Activated CD4-positive, alpha-beta T cell treated with anti-CD3 and anti-CD28 coated beads for 36 hours (primary cell): ENCODE measurements at places on chromosomes 7 and 10.

- no peak overlapping the region for H3K27ac ChIP-seq
- H3K27me3 ChIP-seq = no peaks in the 10 kb centered on the region
- H3K4me1 ChIP-seq = no peaks in the 10 kb centered on the region
- H3K4me3 ChIP-seq = no peak overlapping the region
These were observed 1085.4 kb upstream of the SORCS1 start for GRCh38 chr10:108249940-108250339.

DNA sequence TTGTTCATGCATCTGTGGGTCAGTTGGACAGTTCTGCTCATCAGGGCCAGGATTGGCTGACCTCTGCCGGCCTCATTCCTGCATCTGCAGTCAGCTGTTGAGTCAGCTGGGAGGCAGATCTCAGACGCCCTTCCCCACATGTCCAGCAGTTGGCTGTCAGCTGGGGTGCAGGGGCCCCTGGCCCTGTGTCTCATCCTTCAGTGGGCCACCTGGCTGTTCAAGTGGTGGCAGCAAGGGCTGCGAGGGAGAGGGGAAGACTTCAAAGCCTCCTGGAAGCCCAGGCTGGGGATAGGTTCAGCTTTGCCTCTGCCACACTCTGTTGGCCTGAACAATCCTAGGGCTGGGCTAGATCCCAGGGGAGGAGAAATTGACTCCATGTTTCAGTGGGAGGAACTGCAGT, 33.2 kb downstream of the TACR2 start:
- H3K4me3 ChIP-seq = no peak overlapping the region
- H3K27ac ChIP-seq = no peak overlapping the region
- peaks cover 70% of the 10 kb centered on the region for H3K36me3 ChIP-seq

DNA sequence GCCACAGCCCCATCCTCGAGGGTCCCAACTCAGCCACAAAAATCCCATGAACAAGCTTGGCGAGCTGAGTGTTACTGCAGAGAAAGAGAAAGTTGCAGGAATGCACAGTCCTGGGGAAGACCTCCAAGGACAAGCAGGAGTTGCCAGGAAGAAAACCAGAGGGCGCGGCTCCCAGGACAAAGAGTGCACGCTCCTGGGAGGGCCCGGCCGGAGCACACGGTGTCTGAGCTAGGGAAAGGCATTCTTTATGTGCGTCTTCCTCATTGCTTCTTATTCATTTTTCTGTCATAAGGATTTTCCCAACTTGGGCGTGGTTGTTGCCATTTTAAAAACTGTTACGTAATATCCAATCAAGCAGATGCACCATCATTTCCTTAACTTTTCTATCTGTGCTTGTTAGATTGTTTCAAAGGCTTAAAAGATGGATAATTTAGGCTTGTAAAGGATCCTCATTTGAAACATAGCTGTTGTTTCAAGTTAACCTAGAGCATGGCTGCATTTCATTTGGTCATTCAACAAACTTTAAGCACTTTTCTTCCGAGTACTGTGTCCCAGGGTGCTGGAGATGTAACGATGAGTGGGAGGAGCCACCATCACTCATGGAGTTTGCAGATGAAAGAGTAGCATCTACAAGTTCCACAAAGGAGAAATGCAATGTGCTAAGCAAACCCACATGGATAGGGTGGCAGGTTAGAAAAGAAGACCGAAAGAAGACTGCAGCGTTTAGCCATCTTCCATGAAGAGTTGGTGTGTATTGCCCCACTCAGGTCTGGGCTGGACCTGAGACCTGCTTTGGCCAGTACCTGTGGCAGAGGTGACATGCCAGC, 5.6 kb upstream of the CNPY1 start:
- no peak overlapping the region for H3K4me3 ChIP-seq
- H3K27ac ChIP-seq = no peak overlapping the region
- no peaks in the 10 kb centered on the region for H3K36me3 ChIP-seq
- DNase-seq = no peak
- H3K27me3 ChIP-seq = peaks cover 4% of the 10 kb centered on the region

DNA sequence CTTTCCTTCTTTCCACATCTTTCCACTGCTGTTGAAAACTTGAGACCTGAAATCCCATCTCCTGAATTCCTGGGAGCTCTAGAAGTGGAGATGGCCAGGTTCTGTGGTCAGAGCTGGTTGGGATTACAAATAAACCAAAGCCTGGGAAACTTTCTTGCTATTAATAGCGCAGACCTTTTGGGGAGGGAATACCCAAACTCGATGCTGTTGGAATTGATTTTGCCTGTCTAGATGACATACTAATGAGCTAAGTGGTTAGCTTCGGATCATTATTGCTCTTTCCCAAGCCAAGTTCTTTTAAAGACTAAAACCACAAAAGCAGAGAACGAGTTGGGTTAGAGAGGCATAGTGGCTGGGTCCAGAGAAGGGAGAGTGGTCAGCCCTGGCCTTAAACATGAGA, 76.6 kb downstream of the TCF7L2 start:
- H3K27ac ChIP-seq = no peak overlapping the region
- H3K4me1 ChIP-seq = no peaks in the 10 kb centered on the region
- no peaks in the 10 kb centered on the region for H3K36me3 ChIP-seq
- no peak overlapping the region for H3K4me3 ChIP-seq
- peaks cover 12% of the 10 kb centered on the region for H3K27me3 ChIP-seq

- no peak overlapping the region for H3K4me3 ChIP-seq
- peaks cover 9% of the 10 kb centered on the region for H3K4me1 ChIP-seq
- H3K27me3 ChIP-seq = no peaks in the 10 kb centered on the region
- no peak for DNase-seq
- no peaks in the 10 kb centered on the region for H3K36me3 ChIP-seq
These were observed 272.6 kb downstream of the DOCK4 start for GRCh38 chr7:111933609-111934008.

GRCh38 chr10:76436401-76436811, 1005.0 kb downstream of the LRMDA start:
- H3K4me1 ChIP-seq = no peaks in the 10 kb centered on the region
- H3K36me3 ChIP-seq = no peaks in the 10 kb centered on the region
- DNase-seq = no peak
- no peaks in the 10 kb centered on the region for H3K27me3 ChIP-seq

DNA sequence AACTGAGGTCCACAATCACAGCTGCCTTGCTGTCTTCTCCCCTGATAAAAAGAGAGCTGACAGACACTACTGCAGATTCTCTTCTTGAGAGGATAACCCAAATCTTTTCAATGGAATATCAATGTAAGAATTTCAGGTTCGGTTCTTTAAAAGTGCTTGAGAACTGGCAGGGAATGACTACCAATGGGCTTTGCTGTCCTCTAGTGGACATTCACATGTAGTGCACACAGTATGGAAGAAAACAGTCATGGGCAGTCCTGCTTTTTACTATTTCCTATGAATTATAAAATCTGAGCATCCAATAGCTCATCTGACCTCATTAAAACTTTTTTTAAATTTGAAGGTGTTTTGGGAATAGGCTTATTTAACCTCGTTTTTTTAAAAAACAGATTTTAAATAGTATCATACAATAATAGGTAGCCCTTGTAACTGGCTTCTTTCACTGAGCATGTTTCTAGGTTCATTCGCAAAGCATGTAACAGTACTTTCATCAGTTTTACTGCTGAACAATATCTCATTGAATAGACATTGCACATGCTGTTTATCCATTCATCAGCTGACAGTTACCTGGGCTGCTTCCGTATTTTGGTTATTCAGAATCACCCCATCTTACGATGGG, 18.3 kb downstream of the FZD9 start:
- peaks cover 71% of the 10 kb centered on the region for H3K36me3 ChIP-seq
- H3K27me3 ChIP-seq = no peaks in the 10 kb centered on the region

DNA sequence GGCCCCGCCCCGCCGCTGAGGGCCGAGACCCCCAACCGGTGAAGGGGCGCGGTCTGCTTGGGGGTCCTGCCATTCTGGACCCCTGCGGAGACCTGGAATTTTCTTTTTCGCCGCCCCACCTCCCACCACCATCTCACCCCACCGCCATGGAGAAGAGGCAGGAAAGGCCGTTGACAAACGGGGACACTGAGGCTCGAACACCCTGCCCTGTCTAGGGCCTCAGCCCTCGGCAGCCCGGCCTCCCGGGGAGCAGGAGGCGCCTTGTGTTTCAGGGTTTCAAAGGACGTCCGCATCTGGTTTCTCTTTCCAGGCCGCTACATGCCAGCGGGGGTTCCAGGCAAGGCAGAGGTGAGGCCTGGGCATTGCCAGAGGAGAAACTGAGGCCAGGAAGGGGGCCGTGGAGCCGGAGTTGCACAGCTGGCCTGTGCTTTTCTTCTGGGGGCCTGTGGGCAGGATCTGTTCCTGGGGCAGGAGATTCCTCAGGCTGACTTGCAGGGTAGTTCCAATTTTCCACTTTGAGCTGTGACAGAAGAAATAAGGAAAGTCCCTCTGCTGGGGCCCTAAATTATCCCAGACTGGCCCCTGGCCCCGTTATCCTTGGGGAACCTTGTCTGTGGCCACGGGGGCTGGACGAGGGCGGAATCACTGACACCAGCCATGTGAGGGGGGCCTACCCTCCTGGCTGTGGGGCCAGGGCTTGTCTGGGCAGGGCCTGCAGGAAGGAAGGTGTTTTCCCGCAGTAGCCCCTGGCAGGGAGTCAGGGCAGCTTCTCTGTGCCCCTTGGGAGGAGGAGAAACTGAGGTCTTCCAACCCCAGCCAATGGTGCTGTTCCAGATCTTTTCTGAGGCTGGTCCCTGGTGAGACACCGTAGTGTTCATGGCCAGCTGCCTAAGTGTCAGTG, 900 bp upstream of the MICALL2 start:
- H3K36me3 ChIP-seq = no peaks in the 10 kb centered on the region
- no peaks in the 10 kb centered on the region for H3K27me3 ChIP-seq
- peaks cover 7% of the 10 kb centered on the region for H3K4me1 ChIP-seq
- H3K4me3 ChIP-seq = peak overlapping the region; percentile 45
- H3K27ac ChIP-seq = peak overlapping the region; percentile 37
- DNase-seq = peak; percentile 39

DNA sequence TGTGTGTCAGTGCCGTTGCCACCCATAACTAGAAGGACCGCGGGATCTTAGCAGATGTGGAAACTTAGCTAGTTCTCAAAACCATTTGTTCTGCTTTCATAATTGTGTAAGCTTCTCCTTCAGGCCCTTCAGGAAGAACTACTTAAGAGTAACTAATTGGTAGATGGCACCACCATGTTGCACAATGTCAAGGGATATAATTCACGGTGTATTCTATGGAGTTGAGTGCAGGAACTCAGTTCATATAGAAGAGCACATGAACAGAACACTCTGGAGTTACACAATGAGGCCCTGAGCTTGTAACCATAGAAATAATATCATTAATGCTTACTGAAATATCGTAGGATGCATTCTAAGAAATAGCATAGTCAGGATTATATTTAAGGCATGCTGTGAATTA, 126.5 kb upstream of the GAD2 start:
- no peaks in the 10 kb centered on the region for H3K4me1 ChIP-seq
- no peak for DNase-seq
- H3K4me3 ChIP-seq = no peak overlapping the region
